ENCODE measurements at places on chromosomes 1 and 21.

GRCh38 chr1:10860218-10860617, 63.8 kb upstream of the CASZ1 start:
- DNase-seq = no peak

GRCh38 chr1:36796106-36796590, 238.2 kb downstream of the GRIK3 start:
- DNase-seq = no peak

DNA sequence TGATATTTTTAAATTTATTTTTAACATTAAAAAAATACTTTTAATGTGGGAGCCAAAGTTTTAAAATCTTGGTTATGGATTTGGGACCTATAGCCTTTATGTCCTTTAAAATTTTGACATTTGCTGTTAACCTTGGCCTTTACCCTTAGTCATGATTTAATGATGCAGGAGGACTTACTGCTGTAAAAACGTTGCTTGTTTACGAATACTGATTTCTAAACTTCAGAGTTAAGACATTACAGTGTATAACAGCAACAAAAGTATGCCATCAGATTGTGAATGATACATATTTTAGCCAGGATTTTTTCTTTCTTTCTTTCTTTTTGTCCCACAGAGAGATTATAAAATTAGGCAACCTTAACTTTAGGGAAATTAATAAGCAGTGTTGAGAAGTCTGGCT, 8.9 kb downstream of the RBM15 start:
- DNase-seq = no peak

GRCh38 chr1:220420726-220421125, 107.2 kb upstream of the MARK1 start:
- no peak for DNase-seq

- DNase-seq = no peak
Measured at GRCh38 chr21:25029580-25029979, 577.7 kb downstream of the MRPL39 start.

DNA sequence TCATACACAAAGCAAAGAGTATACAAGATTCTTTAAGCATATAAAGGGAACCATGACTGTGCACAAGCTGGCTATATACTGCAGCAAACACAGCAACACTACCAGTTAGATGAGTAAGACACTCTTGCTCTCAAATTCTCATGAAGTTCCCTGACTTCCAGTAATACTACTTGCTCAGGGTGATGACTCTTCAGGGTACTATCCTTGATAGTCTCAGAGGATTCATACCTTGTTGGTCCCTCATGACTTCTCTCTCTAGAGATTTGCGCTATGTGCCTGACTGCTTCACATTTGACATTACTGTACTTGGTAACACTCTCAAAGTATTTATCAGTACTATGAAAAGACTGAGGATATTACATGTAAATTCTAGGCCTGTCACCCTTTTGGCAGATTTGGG, 159.8 kb upstream of the ZRANB2 start:
- peak; percentile 2 for DNase-seq

DNA sequence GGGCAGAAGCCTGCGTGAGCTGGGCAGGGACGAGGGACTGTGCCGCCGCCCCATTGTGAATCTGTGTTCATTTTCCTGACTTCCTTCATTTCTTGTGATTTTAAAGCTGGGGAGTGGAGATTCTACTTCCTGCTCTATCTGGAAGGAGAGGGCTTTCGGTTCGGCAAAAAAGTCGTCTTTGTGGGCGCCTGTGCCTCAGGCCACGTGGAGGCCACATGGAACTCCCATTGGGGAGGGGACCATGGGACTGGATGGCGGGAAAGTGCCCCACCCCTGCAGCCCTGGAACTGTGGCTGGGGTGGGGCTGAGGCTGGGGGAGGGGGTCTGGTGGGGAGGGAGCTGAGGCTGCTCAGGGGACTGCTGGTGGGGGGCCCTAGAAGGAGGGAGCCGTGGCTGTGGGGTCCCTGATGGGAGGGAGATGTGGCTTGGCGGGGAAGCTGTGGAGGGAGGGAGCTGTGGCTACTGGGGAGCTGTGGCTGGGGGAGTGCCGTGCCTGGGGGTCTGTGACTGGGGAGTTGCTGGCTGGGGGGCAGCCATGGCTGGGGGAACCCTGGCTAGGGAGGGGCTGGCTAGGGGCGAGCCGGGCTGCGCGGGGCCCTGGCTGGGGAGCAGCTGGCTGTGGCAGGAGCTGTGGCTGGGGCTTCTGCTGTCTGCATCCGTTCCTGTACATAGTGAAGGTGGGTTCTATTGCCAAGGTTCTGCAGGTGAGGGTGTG, 31.5 kb downstream of the COL18A1 start:
- DNase-seq = no peak

GRCh38 chr1:244822878-244823277, 12.6 kb upstream of the COX20 start:
- DNase-seq = no peak

DNA sequence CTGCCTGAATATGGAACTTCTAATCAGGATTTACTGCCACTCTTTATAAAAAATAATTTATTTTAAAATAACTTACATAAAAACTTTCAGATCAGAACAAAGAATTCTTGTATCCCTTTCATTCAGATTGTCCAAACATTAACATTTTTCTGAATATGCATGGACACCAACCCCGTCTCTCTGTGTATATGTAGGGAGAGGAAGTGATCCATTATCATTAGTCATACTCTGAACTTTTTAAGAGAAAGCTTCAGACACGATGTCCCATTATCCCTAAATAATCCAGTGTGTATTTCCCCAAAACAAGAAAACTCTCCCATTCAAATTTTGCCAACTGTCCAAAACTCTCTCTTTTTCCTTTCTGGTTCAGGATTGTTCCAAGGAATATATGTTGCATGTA, 122.3 kb upstream of the CXADR start:
- no peak for DNase-seq

GRCh38 chr1:178961331-178961730, 64.4 kb upstream of the FAM20B start:
- DNase-seq = no peak

DNA sequence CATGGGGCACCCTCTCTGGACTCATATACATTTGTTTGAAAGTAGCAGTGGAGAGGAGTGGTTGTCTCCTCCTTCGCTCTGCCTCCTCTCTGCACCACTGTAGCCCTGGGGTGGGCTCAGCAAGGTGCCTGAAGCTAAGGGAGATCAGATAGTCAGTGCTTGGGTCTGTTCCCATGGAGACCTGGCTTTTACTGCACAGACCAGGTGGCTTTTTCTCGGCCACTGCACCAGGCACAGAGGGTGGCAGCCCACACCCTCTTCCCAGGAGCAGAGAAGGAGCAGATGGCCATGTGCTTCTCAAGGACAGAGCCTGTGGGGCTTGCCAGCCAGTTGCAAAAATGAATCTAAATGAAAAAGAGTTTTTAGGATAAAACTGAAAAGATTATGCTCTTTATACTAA, 123.4 kb upstream of the KCNK1 start:
- no peak for DNase-seq

DNA sequence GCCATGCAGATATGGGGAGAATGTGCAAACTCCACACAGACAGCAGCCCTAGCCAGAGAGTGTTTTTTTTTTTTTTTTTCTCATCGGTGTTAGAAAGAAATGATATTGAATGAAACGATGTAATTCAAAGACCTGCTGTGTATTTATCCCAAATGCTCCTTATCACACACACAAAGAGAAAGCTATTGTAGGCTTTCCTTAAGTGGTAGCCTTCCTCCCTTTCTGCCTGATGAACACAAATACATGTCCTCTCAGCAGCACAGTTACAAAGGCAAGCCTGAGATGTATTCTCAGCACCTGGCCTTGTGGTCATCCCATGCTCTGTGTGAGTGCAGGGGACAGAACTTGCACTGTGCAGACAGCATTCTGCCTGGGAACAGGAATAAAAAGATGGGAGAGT, 93.8 kb downstream of the PLPPR5 start:
- no peak for DNase-seq

DNA sequence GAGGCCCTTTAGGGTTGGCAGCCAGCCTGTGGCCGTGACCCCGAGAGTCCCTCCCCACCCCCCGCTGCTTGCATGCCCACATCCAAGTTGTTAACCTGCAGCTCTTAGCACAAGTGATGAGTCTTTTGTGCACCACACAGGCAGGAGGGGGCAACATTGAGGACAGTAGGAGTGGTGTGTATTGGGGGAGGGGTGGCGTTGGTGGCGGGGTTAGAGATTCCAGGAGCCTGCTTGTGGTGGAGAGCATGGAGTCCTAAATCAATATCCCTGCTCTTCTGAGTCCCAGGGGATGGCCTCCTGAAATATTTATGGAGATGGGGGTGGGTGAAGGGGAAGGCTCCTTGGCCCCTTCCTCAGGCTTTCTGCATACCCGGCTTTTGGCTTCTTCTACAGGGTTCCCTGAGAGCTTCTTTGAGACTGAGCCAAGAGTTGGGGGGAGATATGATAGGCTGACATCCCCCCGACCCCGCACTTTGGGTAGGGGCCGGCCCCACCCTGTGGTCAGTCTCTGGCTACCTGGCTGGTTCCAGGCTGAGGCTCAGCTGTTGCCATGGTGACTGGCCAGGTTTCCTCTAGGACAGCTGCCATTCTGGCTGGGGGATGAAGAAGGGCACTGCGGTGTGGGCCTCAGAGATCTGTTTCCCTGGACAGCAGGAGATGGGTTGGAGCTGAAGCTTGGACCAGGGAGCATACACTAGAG, 5.0 kb downstream of the CHRNB2 start:
- no peak for DNase-seq

DNA sequence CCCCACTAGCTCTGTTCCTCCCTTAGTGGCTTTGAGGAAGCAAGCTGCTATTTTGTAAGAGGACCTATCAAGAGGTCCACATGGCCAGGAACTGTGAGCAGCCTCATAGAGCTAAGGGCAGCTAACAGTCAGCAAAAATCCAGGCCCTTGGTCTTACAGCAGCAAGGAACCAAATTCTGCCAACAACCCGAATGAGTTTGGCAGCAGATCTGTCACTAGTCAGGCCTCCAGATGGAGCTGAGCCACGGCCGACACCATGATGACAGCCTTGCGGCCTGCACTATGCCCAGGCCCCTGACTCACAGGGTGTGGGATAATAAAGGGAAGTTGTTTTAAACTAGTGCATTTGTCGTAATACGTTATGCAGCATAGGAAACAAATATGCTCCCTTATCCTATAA, 28.0 kb upstream of the H3-3A start:
- peak; percentile 100 for DNase-seq

- no peak for DNase-seq
Measured at GRCh38 chr1:204713541-204713940, 28.0 kb upstream of the LRRN2 start.

GRCh38 chr1:53557830-53558738, 98.9 kb downstream of the DMRTB1 start:
- no peak for DNase-seq

DNA sequence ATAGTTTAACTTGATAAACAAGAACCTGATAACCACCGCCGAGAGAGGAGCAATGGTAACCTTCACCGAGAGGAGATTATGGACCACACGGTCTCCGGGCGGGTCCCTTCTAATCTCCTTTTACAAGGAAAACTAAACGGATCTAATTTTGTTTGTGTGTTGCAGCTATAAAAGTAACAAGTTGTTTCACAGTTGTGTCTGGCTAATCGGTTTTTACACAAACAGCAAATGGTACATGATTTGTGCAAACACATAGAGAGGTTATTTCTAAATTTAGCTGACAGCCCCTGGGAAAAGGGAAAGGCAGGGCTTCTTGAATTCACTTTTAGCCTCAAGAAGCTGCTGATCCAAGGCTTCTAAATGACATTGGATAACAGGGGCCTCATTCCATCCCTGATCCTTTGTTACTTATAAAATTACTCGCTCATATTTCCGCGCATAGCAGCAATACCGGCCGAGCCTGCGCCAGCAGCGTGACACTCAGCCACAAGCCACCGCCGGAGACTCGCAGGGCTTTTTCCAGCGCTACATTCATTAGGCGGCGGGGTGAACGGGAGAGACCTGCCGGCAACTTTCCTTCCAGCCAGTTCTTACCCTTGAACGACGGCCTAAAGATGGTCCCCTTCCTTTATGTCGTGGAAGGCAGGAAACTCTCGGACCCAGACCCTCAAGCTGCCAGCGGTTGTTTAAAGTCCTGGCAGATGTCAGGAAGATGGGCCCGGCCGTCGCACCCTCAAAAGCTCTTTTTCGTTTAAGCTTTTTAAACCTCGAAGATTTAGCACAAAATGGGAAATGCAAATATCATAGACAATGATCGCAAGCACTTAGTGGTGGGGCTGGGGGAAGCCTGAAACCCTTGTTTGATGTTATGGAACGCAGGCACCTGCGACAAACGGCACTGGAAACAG, 4.4 kb downstream of the FOXD3 start:
- DNase-seq = no peak

Measured in AG10803 (cell line).